ENCODE measurements at places on chromosomes 4 and X.

DNA sequence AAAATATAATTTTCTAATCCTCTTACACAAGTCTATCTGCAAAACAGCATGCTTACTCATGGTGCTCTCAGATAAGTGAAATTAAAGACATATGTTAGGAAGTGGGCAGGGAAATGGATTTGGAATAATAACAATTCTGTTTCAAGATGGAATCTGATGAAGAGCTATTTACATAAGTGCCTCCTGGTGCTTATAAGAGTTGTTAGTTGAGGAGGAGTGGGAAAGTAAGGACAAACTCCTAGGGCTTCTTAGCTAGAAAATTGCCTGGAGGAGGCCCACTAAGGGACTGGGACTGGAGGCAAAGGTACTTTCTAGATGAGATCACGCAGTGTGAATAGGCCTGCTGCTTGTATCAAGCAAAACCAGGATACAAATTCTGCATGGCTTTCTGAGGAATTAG is 939.8 kb downstream of the GLUD2 start:
- no peak for DNase-seq

- no peak for DNase-seq
Measured at GRCh38 chr4:5188130-5188529, 136.8 kb downstream of the STK32B start.

DNA sequence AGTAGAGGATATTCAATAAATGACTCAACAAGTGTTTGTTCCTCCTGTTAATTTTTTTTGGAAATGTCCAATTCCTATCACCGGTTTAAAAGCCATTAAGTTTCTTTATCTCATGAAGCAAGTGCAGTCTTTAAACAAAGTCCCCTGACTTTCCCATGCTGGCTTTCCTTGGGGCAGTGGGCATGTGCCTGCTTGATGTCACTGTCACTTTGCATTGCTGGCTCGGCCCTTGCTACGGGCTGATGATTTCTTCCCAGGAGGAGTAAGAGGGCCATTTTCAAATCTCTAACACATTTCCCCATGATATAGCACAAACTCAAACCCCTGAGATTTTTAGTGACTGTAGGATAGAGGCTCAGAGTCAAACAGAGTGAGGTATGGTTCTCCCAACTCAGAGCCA is 275.8 kb upstream of the TENM3 start:
- DNase-seq = no peak

GRCh38 chrX:85993539-85994197 is 53.7 kb downstream of the CHM start:
- DNase-seq = no peak

DNA sequence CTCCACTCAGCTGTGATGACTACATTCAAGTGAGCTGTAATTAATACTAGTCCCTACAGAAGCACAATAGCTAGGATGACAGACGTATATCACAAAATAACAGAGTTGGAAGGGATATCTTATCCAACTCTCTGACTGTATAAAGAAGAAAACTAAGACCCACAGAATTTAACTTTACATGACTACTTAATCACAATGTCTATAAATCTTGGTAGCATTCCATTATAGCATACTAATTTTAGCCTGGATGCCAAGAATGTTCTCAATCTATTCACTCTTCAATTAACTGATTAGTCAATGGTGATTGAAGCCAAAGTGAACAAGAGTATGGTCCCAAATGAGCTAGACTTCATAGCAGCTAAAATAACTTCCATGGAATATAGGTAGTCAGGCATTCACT is 31.2 kb downstream of the RPS6KA6 start:
- DNase-seq = no peak

DNA sequence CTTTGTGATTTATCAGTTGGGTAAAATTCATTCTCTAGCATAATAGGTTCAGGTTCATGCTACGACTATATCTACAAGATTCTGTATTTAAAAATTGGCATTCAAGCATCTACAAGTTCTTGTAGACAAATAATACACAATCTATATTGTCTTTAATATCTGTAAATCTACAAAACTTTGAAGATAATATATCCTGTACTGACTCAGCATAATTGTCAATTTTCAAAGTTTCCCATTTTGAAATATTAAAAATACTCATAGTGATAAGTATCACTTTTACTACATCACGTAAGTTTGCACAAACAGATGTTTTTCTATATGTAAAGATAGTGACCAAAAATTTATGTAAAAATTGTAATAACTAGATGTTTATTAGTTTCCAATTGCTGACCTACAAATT is 360.6 kb downstream of the FSTL5 start:
- DNase-seq = no peak

DNA sequence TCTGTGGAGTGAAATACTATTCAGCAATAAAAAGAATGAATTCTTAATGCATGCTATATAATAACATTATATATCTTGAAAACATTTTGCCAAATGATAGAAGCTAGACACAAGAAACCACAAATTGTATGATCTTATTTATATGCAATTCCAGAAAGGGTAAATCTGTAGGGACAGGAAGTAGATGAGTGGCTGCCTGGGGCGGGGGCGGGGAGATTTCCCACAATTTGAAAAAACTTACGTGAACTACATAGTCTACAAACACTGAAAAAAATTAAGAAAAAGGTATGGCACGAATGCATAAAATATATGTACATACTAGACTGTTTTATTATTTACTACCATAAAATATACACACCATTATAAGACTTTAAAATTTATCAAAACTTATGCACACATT is 81.6 kb downstream of the WWC2 start:
- no peak for DNase-seq

- DNase-seq = peak; percentile 7
Measured at GRCh38 chr4:127889903-127890302, 9.2 kb downstream of the PLK4 start.

DNA sequence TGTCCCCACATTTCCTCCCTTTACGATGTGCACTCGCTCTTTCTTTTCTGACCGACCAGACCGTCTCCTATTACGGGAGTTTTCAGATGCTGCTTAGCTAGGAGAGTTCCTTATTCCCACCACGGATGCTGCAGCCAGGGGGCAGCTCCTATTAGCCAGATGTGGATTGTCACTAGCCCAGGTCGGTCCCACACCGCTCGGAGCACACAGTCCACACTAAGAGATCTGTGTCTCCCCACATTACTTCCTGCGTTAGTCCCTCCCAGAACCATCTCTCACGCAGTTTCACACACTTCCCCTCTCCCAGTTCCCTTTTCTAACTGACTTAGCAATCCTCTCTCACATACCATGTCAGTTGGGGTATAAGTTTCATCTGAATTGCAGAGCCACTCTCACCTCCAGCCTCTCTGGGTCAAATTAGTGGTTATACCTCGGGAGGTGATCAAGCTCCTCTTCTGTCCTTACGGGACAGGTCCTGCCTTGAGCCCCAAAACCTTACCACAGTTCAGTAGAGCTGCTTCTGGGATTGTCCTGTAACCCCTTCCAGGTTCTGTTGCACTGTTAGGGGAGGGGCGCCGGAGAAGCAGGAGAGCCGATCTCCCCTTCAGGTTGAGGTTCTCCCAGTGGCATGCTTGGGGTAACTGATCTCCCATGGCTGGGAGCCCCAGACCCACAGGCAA is 28.2 kb downstream of the SULT1E1 start:
- DNase-seq = no peak

DNA sequence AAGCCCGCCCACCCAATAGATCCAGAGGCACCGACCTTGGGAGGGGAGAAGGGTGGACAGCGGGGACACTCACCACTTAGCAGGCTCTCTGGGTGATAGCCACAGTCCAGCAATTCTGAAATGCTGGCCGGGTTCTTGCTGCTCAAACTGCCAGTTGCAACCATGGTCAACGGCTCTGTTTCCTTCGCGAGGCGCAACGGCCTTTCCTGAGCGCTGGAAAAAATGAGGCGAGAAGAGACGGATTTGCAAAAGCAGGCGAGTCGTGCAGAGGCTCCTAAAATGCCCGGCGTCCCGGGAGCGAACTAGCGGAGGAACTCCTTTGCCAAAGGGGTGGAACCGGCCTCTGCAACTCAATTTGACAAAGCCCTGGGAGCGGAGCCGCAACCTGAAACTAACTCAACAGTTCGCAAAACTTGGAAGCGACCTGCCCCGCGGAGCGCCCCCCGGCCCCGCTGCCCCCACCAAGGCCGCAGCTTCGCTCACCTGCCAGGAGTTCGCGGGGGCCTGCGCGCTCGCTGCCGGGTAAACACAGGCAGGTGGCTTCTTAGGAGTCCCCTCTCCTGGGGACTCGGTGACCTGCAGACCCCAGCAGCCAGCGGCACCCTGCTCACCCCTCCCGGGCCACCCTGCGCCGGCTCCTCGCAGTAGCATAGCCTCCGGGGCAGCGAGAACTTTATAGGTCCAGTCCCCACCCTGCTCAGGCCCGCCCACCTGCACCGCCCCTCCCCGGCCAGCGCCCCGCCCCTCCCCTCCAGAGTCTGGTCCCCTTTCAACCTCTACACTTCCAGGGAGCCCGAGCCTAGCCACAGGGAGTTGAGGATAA is at the start of gene DDIT4L:
Gene DDIT4L, minus strand, starts transcription at position 649 of the 823 bp plus-strand sequence. Its CDS starts 485 bp downstream, at position 164.
- DNase-seq = no peak

GRCh38 chr4:105092356-105092755 is 54.3 kb upstream of the TET2 start:
- no peak for DNase-seq

GRCh38 chrX:6904156-6904555 is 243.4 kb upstream of the STS start:
- no peak for DNase-seq

DNA sequence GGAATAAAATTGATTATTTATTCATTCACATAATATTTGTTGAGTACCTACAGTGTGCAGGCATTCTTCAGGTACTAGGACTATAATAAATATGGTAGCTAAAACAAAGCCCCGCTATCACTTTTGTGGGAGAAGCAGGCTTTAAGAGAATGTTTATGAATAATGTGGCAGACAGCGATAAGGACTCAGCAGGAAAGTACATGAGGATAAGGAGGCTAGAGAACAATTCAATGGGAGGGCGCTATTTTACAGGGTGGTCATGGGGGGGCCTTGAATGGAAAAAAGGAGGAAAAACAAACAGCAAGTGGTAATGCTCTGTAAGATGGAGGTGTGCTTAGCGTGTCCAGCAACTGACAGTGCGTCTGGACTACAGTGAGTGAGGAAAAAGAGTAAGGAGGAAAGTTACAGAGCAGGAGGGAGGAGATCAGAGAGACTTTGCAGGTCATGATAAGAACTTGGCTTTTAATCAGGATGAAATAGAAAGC is 264.2 kb upstream of the ETNPPL start:
- no peak for DNase-seq

- no peak for DNase-seq
Measured at GRCh38 chr4:27215220-27215826, 354.7 kb downstream of the STIM2 start.

DNA sequence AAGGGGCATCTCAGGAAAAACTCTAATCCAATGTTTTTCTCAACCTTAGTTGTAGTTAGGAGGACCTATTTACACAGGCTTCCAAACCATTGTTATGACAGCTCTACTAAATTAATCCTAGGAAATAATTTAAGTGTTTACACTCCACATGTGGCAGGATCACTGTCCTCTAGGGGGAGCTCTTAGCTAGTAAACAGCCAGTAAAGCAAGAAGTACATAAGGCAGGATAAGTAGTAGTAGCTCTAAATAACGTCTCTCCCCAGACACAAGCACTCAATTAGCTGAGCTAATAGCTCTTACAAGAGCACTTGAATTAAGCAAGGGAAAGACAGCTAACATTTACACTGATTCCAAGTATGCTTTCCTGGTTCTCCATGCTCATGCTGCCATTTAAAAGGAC is 37.3 kb downstream of the NUDT11 start:
- DNase-seq = no peak

- DNase-seq = no peak
Measured at GRCh38 chr4:58551676-58552075, 1441.5 kb upstream of the IGFBP7 start.

DNA sequence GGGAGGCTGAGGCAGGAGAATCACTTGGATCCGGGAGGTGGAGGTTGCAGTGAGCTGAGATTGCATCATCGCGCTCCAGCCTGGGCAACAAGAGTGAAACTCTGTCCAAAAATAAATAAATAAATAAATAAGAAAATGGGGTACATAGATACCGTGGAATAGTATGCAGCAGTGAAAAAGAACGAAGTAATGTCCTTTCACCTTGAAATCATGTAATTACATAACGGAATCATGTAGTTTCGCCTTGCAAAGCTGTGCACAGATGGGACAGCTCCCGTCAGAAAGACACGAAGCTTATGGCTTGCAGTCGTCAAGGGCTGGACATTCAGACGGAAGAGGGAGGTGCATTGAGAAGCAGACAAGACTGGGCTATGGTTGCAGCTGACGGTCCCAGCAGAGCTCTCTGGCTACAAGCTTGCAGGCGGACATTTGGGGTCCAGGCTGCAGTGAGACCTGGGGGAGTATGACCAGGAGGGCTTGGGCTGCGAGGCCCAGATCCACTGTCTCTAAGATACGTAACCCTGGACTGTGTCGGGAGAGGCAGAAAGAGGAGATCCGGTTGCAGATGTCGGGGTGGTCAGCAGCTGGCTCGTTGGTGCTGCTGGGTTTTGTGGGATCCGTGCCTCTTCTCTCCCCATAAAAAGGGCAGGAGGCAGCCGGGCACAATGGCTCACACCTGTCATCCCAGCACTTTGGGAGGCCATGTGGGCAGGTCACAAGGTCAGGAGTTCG is 6.2 kb upstream of the P2RY8 start:
- no peak for DNase-seq

GRCh38 chr4:89358935-89359638 is 51.5 kb upstream of the GPRIN3 start:
- no peak for DNase-seq

- DNase-seq = peak; percentile 50
Measured at GRCh38 chr4:9762823-9763475, 18.5 kb upstream of the DRD5 start.

DNA sequence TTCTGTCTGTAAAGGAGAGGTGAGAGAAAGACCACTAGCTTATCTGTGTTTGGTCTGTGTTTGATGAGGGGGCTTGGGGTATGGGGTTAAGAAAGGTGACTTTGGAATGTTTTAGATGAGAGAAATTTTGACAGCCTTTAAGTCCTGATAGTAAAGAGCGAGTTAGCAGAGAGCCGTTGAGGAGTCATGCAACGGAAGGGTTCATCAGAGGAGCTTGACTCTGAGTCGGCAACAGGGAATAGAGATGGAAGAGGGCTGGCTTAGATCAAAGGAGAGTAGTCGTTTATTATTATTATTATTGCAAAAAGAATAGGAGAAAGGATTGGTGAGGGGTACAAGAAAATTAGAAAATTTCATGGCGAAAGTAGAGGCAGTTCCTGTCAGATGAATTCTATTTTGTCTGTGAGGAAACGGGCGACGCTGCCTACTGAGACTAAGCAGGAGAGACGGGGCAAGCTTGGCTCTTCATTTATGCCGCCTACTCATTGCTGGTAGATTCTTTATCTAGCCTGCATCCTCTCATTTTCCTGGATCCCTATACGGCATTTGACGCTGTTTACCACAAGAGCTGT is 473 bp upstream of the VAMP7 start:
- no peak for DNase-seq

GRCh38 chr4:94634271-94634670 is 123.5 kb upstream of the BMPR1B start:
- DNase-seq = no peak

All from NCI-H2171 treated with DMSO at 0.1 percent for 48 hours (cell line).